ENCODE measurements at places on chromosomes 2 and 18.

GRCh38 chr2:216416571-216417307 lies 4.5 kb downstream of the SMARCAL1 start:
- no peak for DNase-seq

DNA sequence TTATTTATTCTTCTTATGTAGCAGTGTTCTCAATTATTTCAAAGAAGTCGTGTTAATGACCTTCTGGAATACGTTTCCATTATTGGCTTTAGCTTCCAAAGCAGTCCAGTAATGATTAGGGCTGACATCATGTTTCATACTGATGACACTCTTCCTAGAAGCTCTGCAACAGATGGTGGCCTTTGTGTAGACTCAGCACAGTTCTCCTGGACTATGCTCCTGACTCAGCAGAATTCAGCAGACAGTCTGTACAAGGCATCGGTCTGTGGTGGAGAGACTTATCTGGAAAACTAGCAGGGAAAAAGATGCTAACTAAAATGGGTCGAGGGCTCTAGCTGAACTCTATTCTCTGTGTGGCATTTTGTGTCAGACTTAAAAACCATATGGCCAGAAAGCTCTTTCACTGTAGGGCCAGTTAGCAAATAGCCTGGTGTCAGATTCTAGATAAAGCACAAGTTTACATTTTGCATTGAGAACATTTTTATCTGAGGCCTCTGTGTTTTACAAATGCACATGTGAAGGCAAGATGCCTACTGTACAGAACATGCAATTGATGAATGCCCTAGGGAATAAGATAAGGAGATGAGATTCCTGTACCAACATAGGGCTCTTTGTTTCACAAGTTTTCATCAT lies 35.1 kb downstream of the GULP1 start:
- DNase-seq, result no peak

DNA sequence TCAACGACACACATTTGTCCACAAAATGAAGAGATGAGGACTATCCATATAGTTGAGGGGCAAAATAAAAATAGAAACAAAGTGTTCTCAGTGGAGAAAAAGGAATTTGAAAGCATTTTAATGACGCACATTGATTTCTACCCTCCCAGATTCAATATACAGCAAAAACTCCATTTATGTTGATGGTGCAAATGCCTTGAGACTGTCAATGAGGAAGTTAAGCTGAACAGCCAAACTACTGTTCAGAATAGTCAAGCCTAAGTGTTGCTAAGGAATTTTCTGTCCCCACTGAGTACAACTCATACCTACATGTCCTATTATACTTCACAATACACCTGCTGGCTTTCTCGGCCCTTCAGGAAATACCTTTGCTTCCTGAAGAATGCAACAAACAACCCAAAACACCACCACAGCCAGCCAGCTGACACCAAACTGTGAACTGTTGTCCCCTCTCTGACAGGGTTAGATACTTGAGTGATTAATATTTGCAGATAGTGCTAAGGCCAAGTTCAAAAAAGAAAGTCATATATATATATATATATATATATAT lies 27.8 kb upstream of the DARS1 start:
- no peak for DNase-seq

- no peak for DNase-seq
These were observed 24.1 kb downstream of the DYNC1I2 start for GRCh38 chr2:171711351-171711750.

- DNase-seq, result no peak
These were observed 116.4 kb downstream of the ZNF516 start for GRCh38 chr18:76378526-76379215.

- no peak for DNase-seq
These were observed 144.9 kb upstream of the MYCN start for GRCh38 chr2:15795426-15795825.

DNA sequence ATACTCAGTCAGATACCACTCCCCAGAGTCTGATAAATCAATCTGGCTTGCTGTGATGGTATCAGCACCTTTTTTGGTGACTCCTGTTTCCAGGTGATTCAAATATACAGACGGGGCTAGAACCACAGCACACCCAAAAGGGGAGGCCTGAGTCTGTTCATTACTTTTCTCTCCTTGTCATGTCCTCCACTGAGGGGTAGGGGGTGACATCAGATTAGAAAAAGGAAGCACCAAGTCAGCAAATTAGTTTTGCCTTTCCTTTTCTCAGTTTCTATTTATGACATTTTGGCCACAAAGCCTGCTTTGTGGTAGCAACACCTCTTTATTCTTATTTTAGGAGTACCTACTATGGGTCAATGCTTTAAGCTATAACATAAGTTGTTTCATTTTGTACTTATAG lies 127.4 kb downstream of the CCDC102B start:
- no peak for DNase-seq

GRCh38 chr2:33298233-33298632 lies 178.2 kb upstream of the RASGRP3 start:
- no peak for DNase-seq

GRCh38 chr2:45278365-45279078 lies 269.3 kb upstream of the SIX2 start:
- no peak for DNase-seq

GRCh38 chr2:101089942-101090799 lies 61.0 kb downstream of the TBC1D8 start:
- no peak for DNase-seq

- no peak for DNase-seq
These were observed 195.7 kb downstream of the MTCL1 start for GRCh38 chr18:8901019-8901418.

DNA sequence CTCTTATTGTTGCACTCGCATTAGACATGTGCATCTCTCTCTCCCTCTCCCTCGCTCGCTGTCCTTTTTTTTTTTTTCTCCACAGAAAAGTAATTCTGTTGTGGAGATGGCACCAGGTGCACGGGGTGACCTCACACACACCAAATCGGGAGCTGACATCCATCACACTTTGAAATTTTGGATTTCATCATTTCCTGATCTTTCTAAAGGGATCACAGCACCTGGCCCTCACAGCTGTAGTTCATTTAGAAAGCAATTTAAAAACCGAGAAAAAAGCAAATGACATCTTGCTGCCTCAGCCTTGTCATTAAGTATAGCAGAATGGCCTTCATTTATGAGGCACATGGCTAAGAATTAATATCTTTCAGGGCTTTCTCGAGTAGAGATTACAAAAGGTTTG lies 717.2 kb downstream of the RNF144A start:
- DNase-seq, result no peak

DNA sequence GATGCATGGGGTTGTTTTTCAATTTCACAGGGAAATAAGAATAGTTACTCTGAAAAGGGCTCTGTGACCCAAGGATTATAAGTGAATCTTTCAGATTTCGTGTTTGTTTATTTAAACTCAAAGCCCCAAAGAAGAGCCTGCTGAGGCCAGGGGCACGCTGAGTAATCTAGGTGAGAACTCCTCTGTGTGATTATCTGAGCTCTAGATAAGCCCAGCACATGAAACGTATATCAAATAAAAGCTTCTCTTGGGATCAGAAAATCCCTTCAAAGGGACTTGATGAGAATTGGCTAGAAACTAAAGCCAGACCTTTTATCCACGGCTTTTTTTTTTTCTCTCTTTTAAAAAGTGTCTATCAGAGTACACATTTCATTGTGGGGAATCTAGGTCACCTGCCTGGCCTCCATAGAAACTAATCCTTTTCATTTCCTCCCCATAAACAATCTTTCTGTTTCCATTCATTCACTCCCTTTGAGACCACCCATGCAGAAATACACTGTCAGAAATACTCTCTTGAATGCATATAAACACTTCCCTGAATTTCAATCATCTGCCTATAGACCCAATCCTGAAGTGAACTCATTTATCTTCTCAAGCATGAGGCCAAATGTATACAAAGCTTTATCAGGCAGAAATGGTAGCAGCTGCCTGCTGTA lies 137.4 kb downstream of the RIT2 start:
- DNase-seq, result no peak

DNA sequence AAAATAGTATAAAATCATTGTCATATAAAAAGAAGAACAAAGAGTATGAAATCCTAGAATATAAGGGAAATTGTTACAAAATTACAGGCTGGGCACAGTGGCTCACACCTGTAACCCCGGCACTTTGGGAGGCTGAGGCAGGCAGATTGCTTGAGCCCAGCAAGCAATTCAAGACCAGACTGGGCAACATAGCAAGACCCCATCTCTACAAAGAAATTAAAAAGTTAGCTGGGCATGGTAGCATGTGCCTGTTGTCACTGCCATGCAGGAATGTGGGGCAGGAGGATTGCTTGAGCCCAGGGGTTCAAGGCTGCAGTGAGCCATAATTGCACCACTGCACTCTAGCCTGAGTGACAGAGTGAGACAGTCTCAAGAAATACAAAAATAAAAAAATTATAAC lies 44.8 kb downstream of the NAPG start:
- no peak for DNase-seq

GRCh38 chr2:207188626-207189419 lies 23.1 kb upstream of the KLF7 start:
- no peak for DNase-seq

DNA sequence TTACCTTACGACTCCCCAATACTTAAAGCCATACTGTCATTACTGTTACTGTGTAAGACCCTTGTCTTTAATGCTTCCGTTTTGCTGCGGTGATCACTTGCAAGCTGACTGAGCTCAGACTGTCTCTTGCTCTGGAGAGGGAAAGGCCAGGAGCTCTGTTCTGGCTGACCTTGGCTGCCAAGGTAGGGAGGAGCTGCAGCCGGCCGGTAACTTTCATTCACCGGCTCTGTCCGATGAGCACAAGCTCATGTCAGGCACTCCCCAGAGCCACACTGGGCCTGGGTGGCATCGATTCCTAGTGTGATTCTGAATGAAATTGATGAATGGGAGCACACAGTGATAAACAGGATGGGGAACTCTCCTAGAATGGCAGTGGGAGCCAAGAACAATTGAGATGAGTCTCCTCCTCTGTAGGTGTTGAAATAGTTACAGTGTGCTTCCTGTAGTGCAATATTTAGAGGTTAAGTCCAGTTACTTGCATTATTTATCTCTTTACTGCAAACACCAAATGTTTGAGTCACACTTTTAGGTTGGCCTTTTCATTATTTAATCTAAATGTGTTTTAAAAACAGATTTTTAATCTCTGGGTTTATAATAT lies 100.9 kb downstream of the ATP9B start:
- DNase-seq, result no peak

- DNase-seq, result no peak
These were observed 1273.5 kb upstream of the CRIM1 start for GRCh38 chr2:35082072-35082471.

DNA sequence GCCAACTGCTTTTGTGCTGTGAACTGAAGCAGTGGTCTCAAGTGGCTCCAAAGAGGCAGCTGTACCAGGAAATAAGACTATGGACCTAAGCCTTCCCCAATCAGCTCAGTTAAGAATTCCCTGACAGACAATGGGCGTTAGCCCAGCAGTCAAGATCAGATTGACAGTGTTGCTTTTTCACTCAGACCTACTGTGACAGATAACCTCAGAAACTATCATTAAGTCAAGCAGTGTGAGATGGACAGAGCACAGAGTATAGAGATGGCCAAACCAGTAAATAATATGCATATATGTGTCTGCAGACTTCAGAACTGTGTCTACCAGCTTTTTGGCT lies 215.3 kb downstream of the ZFP36L2 start:
- no peak for DNase-seq

DNA sequence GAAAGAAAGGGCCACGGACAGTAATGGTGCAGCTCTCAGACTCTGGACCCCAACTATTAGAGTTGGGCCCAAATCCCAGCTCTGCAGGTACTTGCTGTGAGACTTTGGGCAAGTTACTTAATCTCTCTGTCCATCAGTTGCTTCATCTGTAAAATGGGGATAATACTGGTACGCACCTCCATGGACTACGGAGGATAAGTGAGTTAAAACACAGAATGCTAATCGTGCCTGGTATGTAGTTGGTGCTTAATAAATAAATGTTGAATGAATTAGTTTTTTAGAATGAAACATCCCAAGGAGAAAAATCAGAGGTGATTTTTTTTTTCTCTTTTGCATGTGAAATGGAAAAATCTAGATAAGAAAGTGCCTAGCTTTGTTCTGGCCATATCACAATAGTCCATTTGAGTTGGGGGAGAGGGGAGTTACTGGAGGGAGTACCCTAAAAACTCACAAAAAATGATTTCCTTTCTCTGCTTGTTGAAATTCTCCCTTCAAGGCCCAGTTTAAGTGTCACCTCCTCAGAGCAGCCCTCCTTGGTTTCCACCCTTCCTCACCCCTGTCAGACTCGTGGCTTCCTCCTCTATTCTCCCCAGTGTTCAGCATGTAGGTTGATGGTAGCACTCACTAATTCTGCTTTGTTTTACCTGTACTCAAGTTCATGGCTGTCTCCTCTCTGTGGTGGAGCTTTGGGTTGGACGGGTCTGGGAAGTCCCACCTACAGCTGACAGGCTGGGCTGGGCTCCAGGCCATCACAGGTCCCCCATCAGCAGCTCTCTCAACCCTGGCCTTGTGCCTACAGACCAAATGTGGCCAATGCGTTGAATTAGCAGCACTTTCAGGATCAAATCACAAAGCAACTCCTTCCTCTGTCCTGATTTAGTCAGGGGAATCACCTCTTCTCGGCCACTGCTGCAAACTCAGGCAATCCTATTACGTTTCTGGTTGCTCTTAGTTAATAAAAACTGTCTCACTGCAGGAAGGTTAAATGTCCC lies 92.8 kb upstream of the TAF1B start:
- DNase-seq, result no peak

- DNase-seq, result no peak
These were observed 291.0 kb upstream of the DOK6 start for GRCh38 chr18:69109686-69110085.

DNA sequence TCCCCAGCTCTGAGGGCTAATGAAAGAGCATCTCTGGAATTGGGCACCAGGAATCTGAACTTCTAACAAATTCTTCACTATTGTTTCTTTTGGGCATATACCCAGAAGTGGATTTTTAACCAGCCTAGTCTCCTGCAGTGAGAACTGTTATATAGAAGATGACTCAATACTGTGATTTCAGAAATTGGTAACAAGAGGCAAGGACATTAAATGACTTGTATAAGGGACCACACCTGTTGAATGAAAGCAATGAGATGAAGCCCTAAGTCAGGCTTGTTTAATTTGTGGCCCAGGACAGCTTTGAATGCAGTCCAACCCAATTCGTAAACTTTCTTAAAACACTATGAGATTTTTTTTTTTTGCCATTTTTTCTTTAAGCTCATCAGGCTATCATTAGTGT lies 57.9 kb downstream of the EPC2 start:
- DNase-seq, result no peak

DNA sequence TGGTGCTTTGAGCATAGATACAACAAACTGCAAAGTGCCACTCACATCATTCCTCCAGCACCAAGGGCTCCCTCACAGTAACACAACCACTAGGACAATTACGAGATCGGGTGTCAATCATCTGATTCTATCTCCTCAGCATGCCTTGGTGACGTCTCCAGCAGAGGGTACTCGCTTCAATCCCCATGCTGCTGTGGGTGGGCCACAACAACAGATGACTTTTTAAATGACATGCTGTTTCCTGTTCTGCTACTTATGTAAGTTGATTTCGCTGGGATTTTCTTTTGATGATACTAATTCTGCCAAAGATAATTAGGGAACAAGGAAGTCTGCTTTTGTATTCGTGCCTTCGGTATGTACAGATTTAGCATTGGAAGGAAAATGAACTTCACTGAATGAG lies 1113.0 kb downstream of the BCL11A start:
- DNase-seq, result no peak

- DNase-seq, result no peak
These were observed 64.0 kb upstream of the SMAD7 start for GRCh38 chr18:49014605-49015267.

GRCh38 chr2:122011493-122012270 lies 256.2 kb downstream of the TSN start:
- no peak for DNase-seq

- DNase-seq, result no peak
These were observed 90.6 kb downstream of the MDH1 start for GRCh38 chr2:63679252-63679855.

Measured in neural crest cell (in vitro differentiated cells).